ENCODE measurements at places on chromosomes 7 and 10.

GRCh38 chr10:124955243-124955642 is 13.3 kb downstream of the ZRANB1 start:
- no peak for DNase-seq

- DNase-seq: no peak
Observed at GRCh38 chr10:93412801-93413200, 69.3 kb downstream of the MYOF start.

DNA sequence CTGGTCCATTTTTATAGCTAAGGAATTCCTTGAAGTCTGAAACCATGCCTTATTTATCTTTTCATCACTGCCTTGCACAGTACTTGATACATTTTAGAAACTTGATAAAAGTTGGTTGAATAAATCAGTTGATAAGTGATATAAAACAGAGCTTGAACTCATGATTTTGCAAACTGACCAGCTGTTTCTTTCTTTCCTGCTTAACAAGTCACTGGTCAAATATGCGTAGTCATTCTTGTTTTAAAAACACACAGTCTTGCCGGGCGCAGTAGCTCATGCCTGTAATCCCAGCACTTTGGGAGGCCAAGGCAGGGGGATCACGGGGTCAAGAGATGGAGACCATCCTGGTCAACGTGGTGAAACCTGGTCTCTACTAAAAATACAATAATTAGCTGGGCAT is 6.3 kb downstream of the TPST1 start:
- no peak for DNase-seq

GRCh38 chr7:26705567-26705966 is 158.8 kb downstream of the SKAP2 start:
- peak; percentile 92 for DNase-seq

DNA sequence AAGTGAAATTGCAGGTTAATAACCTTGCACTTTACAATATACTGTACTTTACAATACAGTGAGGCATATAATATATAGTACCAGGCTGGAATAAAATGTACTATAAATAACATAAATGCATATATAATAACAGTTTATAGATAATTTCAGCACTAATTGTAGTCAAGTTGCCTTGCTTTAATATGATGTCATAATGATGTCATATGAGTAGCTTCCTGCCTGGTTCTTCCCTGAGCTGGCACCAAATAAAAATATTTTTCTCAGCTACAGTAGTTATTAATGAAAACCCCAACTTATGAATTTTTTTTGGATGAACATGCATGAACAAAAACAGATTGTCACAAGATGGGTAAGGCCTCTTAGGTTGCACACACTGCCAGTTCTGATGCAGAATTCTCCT is 816.7 kb downstream of the XPNPEP1 start:
- DNase-seq: no peak

DNA sequence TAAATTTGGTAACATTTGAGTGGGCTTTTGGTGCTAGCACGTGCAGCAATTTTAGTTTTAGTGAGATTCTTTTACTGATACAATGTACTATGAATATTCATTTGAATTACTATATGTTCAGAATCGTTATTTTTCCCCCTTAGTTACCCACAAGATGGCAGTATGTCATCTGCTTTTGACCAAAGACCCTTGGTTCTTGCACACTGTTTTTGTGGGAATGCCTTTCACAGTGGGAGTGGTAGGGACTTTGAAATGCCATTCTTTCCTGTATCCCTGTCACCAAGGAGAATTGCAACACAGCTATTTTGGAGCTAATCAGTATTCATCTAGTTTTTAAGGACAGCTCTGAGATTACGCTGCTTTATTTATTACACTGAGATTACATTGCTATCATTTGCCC is 40.6 kb downstream of the SEC23IP start:
- no peak for DNase-seq

- no peak for DNase-seq
Observed at GRCh38 chr7:48168159-48168558, 3.1 kb upstream of the ABCA13 start.

- no peak for DNase-seq
Observed at GRCh38 chr7:55396233-55396785, 31.2 kb downstream of the LANCL2 start.

- DNase-seq: no peak
Observed at GRCh38 chr7:1394371-1394770, 64.9 kb downstream of the MICALL2 start.

GRCh38 chr7:90777465-90777864 is 181.3 kb downstream of the CDK14 start:
- DNase-seq: no peak

- no peak for DNase-seq
Observed at GRCh38 chr10:93993414-93993781, 333 bp upstream of the PLCE1 start.

DNA sequence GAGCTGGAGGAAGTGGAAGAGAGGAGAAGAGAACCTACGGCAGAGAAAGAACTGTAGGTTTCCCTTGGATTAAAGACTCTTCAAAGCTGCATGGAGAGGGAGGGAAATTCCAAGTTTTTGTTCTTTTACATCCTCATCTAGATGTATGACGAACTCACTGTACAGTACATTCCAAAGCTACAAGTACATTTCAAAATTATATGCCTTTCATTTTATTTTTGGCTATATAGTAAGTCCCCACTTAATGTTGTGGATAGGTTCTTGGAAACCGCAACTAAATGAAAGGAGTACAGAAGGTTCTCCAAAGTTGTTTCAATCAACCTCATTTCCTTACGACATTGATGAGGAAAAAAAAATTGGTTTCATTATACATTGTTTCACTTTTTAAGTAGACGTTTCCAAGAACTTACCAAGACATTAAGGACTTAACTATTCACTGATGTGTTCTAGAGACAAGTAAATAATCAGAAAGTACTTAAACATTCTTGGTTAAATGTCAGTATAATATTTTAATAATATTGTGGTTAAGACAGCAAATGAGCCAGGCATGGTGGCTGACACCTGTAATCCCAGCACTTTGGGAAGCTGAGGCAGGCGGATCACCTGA is 16.1 kb upstream of the JMJD1C start:
- DNase-seq: no peak

- DNase-seq: peak; percentile 44
Observed at GRCh38 chr7:91149341-91150246, 114.6 kb upstream of the FZD1 start.

DNA sequence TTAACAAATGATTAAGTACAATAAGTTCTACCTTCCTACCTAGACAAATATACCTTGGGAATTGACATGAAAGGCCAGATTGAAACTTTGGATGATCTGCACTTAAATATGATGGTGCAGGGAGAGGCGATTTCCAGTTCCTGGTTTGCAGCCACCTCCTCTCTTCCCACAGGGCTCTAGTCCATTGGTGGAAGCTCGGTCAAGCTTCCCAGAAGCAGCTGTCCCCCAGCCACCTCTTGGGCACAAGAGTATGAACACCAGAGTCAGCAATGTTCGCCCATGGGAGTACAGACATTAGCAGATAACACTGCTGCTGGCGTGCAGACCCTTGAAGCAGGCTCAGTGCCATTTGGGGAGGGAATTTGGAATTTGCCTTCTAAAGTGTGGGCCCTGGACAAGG is 1.5 kb upstream of the CPVL start:
- no peak for DNase-seq

- DNase-seq: no peak
Observed at GRCh38 chr7:96045919-96046318, 273.6 kb downstream of the DYNC1I1 start.

DNA sequence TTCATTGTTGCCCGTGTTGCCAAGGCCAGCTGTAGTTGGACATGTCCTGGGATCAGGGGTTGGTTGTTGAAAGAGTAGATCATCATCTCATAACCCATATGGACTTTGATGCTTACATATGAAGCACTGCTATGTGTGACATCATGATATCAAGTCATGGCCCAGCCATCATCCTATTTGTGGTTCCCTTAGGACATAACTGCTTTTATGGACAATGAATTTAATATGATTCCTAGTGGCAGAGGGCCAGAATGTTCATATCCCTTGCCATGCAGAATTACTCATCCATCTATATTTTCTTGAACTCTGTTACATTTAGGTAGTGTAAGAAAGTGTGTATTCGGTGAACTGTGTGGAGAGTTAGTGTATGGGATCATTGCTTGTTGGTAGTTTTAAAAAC is 343.9 kb upstream of the LRGUK start:
- no peak for DNase-seq
